HTR-8/SVneo (cell line): ENCODE measurements at places on chromosomes 13 and 19.

DNA sequence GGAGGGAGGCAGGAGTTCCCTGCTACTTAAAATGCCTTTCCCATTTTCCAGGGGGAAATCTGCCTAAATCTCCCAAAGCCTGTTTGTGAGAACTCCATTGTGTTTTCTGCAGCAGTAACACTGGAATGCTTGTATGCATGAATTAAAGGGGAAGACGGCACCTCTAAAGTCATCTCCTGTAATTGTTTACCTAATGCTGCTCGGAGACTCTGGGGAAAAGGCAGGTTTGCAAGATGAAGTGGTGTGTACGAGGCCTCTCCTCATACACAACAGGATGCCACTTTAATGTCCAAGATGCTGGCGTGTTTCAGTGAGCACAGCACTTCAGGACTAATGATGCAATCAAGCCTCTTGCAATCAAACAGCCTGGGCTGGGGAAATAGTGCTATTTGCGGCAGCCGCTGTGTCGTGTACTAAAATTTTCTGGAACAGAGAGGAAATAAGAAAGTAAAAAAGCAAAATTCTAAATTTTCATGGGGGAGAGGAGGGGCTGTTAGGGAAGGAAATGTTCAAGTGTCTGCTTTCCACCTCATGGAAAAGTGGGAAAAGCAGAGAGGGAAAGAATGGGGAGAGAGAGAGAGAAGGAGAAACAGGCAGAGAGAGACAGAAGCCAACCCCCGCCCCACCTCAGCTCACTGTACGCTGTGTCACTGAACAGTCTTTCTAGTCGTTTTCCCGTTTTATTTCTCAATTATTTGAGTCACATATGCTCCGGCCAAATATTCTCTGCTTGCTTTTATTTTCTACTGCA lies 32.9 kb downstream of the TSHZ3 start:
- no peak for DNase-seq

DNA sequence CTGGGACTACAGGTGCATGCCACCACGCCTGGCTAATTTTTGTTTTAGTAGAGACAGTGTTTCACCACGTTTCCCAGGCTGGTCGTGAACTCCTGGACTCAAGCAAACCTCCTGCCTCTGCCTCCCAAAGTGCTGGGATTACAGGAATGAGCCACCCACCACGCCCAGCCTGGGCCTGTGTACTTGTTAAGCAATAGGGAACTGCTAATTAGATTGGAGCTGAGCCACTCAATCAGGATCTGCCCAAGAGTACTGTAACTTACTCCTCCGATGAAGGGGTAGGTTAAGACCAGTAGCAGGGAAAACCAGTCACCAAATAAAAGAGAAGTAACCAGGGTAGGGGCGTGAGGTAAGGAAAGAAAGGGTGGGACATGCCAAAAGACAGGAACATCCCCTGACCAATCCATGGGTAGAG lies 2.3 kb downstream of the DDX39A start:
- no peak for DNase-seq

DNA sequence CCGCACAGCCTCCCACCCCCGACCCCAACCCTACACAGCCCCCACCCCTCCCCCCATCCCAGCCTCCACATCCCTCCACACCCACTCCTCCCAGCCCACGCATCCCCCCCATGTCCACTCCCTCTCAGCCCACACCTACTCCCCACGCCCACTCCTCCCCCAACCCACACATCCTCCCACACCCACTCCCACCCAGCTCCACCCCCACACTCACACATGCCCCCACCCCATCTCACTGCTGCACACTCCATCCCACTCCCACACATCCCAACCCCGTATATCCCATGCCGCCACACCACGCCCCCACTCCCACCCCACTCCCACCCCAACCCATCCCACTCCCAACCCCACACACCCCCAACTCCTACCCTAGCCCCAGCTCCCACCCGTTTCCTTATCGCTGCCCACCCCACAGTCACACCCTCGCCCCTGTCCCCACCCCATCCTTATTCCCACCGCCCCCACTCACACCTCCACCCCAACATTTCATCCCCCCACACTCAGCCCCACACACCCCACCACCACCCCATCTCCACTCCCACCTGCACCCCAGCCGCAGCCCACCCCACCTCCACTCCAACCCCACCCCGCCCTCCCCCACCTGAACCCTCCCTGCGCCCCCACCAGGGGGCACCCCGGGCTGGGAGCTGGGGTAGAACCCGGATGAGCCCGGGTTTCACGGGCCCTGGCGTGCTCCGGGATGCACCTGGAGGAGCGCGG lies 809 bp downstream of the TDRD12 start:
- DNase-seq: no peak

DNA sequence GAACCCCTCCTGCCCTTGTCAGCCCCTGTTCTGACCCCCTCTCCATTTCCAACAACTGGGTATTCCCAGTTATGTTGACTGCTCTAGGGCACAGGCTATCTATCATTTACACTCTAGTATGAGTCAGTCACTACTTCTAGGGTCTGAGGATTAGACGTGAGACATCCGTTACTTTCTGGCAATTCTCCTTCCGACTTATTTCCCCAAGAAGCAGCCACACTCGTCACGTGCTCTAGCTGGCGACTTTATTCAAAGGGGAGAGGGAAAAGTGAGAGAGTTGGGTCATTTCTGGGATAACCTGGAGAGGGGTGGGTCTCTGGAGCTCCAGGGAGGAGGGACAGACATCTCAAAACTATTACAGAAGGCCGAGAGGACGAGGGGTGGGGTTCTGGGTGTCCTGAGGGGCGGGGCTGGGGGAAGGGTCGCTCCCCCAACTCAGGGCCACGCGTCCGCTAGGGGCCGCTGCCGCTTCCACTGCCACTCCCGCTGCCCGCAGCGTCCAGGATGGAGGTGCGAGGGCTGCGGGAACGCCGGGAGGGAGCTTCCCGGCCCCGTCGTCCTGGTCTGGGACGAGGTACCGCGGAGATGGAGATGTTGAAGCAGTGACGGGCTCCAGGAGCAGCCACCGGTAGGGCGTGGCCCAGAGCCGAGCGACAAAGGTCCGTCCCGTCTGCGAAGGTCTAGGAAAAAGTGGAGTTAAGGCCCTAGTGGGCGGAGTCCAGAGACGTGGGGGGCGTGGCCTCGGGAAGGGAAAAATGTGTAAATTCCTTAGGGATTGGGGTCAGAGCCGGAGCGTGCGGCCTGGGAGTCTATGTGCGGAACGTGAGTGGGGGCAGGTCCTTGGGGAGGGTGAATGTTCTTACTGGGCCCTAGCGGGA lies 8.9 kb downstream of the RTBDN start:
- no peak for DNase-seq

- DNase-seq: no peak
These were observed 38.6 kb upstream of the ITM2B start for GRCh38 chr13:48194379-48194754.

- no peak for DNase-seq
These were observed 8.8 kb downstream of the BIVM start for GRCh38 chr13:102807699-102808098.

GRCh38 chr13:94966422-94966955 lies 254.1 kb upstream of the SOX21 start:
- DNase-seq: no peak

GRCh38 chr13:111278743-111279652 lies 41.4 kb upstream of the TEX29 start:
- no peak for DNase-seq

- no peak for DNase-seq
These were observed 11.5 kb upstream of the KANK2 start for GRCh38 chr19:11208561-11209471.

DNA sequence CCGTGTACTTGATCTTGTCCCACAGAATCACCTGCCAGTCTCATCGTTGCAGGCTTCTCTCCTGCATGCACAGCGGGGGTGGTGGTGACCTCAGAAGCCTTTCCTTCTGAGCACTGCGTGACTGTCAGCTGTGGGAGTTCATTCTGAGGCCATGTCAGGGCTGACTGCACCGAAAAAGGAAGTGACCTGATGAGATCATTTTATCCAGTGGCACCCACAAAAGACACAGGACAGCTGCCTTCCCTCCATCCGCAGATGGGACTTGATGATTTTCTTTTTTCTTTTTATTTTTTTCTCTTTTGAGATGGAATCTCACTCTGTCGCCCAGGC lies 89.7 kb downstream of the RAB20 start:
- DNase-seq: no peak

GRCh38 chr19:44696939-44697669 lies 1.8 kb upstream of the CEACAM16 start:
- DNase-seq: no peak

- no peak for DNase-seq
These were observed 11.3 kb upstream of the PLA2G4C start for GRCh38 chr19:48121909-48122371.

DNA sequence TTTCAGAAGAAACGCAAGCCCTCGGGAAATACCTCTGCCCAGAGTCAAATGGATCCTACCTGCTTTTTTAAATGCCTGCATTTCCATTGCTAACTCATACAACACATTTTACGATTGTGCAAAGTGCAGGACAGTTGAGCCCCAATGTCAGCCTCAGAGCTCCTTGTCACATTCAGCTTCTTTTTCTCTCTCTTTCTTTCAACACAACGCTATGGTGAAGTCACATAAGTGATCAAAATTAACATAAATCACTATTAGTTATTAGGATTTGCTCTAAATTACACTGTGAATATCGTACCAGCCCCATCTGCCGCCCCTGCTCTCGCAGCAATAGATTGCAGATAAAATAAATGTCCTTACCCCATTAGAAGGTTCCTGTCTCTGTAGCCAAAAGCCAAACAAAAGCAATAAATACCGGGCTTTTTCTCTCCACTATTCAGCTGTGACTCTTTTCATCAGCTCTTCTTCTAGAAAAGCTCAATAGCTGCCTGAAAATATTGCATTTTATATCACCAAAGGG lies 8.8 kb downstream of the POU4F1 start:
- no peak for DNase-seq

- DNase-seq: peak; percentile 98
These were observed 339 bp upstream of the CYTH2 start for GRCh38 chr19:48468772-48469288.

DNA sequence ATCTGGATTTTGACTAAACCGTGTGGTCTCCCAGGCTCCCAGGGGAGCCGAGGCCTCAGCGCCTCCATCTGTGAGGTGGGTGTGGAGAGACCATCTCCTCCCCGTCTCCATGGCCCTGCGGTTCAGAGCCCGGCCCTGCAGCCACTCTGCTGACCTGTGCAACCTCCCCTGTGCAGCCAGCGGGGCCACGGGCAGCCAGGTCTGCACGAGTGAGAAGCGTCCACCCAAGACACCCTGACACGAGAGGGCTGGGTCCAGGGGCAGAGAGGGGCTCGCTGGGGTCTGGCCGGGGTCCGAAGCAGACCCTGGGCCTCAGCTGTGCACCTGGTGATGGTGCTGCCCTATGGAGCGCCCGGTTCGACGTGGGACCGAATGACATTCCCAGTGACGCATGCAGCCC lies 10.4 kb upstream of the CACTIN start:
- DNase-seq: no peak

- no peak for DNase-seq
These were observed 4.2 kb downstream of the GJA3 start for GRCh38 chr13:20156702-20157101.

- DNase-seq: no peak
These were observed 53.7 kb downstream of the LACC1 start for GRCh38 chr13:43933378-43933777.

DNA sequence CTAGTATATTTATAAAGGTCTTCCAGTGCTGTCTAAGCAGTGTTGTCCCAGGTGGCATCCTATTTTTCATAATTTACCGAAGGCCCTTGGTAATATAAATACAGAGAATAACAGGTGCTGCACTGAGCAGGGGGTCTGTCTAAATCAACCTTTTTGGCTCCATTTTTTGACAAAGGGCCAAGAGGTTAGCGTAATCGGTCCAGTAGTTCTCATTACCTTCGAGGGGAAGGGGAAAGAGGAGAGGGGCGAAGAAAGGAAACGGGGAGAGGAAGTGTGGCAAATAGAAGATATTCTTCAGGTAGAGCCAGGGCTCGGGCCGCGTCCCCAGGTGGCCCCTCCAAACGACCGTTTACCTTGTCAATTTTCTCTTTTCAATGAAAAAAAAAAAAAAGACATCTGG lies 749 bp upstream of the PAN3 start:
- DNase-seq: no peak

DNA sequence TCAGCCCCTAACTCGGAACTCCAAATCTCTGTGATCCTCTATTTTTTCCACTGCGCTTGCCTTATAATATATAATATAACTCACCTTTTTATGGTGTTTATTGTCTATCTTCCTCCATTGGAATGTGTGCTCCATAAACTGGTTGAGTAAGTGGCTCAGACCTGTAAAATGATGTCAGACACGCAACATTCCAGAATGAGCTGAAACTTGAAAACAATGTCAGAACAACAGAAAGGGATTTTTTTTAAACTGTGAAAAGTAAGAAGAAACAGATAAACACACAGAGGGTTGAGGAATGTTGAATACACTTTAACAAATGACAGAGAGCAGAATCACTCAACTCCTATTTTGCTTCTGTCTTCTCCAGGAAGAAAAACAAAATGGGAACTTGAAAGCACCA lies 19.1 kb upstream of the FAM216B start:
- DNase-seq: no peak

DNA sequence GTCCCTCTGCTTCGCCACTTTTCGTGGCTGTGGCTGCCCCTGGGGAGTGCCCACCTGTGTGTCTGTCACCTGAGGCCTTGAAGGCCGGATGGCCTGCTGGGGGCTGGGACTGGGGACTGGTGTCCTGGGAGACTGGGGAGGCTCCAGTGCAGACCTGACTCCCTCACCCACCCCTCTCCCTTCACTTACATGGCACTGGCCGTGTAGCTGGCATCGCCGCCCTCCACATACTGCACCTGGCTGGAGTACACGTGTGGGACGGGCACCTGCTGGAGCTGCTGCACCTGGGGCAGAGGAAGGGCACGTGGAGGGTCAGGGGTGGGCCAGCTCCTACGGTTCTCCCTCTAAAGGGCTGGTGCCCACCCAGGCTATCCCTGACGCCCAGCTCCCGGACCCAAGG lies 25.5 kb downstream of the DCAF15 start:
- no peak for DNase-seq

- DNase-seq: no peak
These were observed 81.1 kb downstream of the UFM1 start for GRCh38 chr13:38430796-38431195.

GRCh38 chr13:92303428-92303827 lies 905.0 kb downstream of the GPC5 start:
- no peak for DNase-seq

GRCh38 chr19:54882758-54883157 lies 8.7 kb downstream of the FCAR start:
- DNase-seq: no peak

DNA sequence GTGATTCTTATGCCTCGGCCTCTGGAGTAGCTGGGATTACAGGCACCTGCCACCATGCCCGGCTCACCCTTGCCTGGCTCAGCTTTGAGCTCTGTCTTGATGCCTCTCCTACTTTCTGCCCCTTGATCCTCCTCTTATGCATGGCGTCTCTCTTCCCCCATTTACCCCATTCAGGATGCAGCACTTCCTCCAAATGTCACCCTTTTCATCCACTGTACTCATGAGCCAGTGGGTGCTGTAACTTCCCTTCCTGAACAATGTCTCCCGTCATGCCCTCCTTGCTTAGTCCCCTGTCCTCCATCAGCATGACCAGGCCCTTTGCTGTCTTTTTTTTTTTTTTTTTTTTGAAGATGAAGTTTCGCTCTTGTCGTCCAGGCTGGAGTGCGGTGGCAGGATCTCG lies 3.4 kb upstream of the SIGLEC9 start:
- no peak for DNase-seq

GRCh38 chr13:104833221-104833620 lies 1702.2 kb downstream of the EFNB2 start:
- DNase-seq: no peak

- no peak for DNase-seq
These were observed 1214.1 kb downstream of the DIAPH3 start for GRCh38 chr13:58949646-58950045.

- DNase-seq: no peak
These were observed 163.4 kb downstream of the FOXO1 start for GRCh38 chr13:40503011-40503410.

GRCh38 chr13:54591540-54591939 lies 1562.9 kb downstream of the OLFM4 start:
- DNase-seq: no peak
